ENCODE measurements at places on chromosomes 7 and 10.

GRCh38 chr10:54335296-54335695, 465.7 kb downstream of the PCDH15 start:
- no peak for DNase-seq

- DNase-seq = no peak
Measured at GRCh38 chr7:129887865-129888264, 64.9 kb downstream of the UBE2H start.

- DNase-seq = no peak
Measured at GRCh38 chr7:79436378-79436777, 17.1 kb downstream of the MAGI2 start.

DNA sequence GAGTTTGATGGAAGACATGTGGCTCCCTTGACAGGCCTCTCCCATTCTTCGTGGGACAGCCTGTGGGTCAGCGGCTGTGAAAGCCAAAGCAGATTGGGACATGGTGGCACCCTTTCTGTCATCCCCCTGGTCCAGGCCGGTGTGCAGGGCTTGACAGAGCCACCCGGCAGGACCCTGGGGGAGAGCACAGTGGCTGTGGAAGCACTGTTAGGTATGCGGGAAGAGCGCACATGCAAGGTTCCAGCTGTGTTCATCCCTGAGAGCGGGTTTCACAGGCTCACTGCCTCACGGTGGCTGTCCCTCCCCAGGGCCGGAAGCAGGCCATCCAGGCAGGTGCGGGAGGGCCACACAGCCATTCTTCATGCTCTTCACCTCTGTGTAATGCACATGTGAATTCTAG, 29.8 kb downstream of the SHH start:
- DNase-seq = no peak

DNA sequence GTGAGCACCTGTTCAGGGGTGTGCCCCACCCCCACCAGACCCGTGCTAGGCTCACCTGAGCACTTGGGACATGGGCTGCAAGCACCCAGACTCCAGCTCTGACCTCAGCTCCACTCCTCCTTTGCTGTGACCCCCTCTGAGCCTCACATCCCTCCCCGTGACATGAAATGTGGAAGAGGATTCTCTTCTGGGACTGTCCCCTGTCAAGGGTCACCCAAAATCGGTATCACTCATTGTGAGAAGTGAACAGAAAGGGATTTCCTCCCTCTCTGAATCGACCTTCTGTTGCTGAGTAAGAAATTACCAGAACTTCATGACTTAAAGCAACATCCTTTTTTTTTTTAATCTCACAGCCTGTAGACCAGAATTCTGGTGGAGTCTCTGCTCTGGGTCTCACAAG, 6.2 kb upstream of the CHST15 start:
- no peak for DNase-seq

- no peak for DNase-seq
Measured at GRCh38 chr7:125089171-125089570, 159.5 kb upstream of the POT1 start.

DNA sequence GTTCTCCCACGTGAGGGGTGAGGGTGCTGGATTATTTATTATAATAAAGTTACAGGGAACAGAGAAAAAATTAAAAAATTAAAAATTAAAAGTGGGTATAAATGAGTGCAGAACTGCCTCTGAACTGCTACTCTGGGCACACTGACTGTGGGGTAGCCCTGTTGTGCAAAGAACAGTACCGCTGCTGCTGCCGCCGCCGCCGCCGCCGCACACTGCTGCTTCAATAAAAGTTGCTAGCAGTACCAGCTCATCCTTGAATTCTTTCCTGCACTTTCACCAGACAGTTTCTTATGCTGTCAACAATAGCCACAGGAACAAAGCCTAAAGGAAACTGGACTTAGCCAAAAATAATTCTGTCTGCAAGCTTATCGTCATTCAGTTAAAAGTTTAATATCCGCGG, 72.1 kb downstream of the GCC1 start:
- DNase-seq = no peak

- DNase-seq = no peak
Measured at GRCh38 chr7:84394219-84394618, 199.6 kb upstream of the SEMA3A start.

DNA sequence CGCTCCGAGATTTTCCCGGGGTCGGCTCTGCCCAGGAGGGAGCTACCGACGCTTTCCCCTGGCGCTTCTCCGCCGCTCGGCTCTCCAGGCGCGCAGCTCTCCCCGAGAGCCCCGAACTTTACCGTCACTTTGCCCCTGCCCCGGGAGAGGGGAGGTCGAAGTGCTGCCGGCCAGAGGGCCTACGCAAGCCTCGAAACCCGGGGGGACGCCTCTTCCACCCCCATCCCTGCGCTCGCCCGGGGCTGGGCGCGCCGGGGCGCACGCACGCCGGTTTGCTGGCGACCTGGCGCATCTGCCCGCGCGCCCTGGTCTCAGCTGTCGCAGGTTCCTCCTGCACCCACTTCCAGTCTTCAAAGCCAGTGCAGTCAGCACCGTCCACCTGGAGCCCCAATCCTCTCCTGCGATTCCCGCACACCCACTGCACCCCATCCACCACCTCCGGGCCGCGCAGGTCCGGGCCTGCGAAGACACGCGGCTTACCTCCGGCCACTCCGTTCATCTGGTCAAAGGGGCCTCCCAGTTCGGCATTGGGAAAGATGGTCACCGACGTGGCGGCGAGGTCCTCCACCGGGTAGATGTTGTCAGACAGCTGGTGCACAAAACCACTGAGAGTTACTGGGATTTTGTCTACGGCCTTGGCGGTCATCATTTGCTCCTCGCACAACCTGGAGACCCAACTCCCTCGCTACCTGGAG, 638 bp downstream of the EGR2 start:
- DNase-seq = peak; percentile 36

GRCh38 chr7:149071641-149072437, 18.7 kb downstream of the ZNF786 start:
- no peak for DNase-seq

- DNase-seq = peak; percentile 46
Measured at GRCh38 chr7:2698581-2699288, 10.7 kb downstream of the AMZ1 start.

GRCh38 chr7:149027611-149028345, 527 bp downstream of the PDIA4 start:
- DNase-seq = no peak

DNA sequence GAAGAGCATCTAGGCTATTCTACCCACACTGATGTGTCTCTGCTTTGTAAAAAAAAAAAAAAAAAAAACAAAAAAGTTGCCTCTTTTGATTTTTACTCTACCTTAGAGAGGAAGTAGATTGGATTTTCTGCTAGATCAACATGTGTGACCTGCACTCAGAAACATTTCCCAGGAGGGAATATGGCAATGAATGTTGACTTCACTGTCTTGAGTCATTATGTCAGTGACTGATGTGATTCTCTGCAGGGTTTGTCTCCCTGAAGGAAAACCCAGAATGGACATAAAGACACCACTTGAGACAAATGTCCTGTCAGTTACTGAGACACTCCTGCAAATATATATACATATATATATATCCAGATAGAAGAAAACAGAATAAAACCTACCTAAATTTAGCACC, 370.3 kb downstream of the BMPER start:
- DNase-seq = no peak

- no peak for DNase-seq
Measured at GRCh38 chr10:56383806-56384205, 22.7 kb upstream of the ZWINT start.

DNA sequence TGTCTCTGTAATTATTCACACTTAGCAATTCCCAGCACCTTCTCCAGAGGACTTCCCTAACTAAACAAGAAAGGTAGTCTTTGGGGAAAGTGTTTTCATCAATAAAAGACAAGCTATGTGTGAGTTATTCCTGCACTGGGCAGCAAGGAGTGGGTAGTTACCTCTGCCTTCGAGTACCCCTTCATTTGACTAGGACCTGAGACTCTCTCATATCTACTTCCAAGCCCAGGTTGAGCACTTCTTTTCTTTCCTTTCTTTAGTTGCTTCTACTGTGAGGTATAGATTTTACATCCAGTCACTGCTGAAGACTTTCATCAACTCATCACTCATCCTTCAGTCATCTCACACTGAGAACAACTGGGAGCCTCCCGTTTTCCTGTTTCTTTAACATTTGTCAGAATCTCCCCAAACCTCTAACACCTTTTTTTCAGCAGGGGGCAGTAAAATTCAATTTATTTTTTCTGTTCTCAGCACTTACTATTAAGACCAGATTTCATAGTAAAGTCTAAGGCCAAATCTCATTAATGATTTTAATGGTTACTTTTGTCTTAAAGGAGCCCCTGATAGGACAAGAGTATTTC, 80.1 kb upstream of the PRSS1 start:
- no peak for DNase-seq

- no peak for DNase-seq
Measured at GRCh38 chr7:28362182-28362581, 50.1 kb upstream of the CREB5 start.

GRCh38 chr7:20407585-20408466, 77.1 kb downstream of the ITGB8 start:
- DNase-seq = no peak
